H9 (cell line): ENCODE measurements at places on chromosomes 7 and 10.

DNA sequence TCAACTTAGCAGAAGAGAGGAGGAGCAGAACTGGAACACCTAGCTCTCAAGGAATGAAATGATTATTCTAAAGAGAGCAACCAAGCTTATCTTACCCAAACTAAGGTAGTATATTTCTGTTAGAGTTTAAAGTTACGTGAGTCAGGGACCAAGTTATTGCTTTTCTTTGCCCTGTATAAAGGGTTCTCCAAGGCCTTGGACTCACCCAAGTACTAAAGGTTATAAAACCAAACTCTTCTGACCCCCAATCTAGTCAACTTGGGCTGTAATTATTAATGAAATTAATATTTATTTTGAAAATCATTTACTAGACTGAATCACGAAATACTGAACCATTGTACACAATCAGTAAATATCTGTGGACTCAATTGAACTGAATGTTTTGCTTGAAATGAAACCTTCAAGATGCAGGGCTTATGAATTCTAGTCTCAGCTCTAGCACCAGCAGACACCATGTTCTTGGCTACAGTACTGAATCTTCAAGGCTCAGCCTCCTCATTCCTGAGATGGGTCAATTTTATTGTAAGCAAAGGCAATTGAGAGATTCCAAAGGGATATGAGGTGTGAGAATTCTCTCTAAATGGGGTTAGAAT lies 1.8 kb upstream of the CYP2C19 start:
- no peak for DNase-seq

DNA sequence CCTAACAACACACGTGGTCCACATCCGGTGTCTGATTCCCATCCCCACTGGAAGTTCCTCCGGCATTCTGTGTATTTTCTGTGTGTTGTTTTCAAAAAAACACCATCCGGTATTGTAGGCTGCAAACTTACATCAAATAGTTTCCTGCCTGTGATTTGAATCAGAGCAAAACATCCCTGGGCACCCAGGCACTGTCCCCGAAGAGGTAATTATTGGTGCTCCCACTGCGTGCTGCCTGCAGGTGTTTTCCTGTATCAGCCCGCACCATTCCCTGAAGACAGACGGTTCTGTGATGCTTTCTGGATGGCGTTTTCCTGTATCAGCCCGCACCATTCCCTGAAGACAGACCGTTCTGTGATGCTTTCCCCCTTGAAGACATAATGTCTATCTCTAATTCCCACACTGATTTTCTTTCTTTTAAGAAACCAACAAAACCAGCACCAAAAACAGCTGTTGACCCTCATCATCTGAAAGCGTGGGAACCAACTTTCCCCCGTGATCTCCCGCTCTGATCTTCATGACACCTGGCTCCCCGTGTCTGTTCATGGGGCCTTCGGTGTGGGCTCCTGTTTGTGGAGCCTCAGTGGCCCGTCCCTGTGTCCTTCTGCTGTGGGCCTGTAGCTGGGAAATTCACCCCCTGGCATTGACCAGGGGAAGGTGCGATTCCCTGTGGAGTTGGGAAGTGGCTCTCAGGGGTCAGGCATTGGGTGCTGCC lies 205.3 kb downstream of the ADARB2 start:
- DNase-seq, result no peak

GRCh38 chr10:63977329-63977923 lies 456.2 kb downstream of the REEP3 start:
- DNase-seq, result peak; percentile 63

DNA sequence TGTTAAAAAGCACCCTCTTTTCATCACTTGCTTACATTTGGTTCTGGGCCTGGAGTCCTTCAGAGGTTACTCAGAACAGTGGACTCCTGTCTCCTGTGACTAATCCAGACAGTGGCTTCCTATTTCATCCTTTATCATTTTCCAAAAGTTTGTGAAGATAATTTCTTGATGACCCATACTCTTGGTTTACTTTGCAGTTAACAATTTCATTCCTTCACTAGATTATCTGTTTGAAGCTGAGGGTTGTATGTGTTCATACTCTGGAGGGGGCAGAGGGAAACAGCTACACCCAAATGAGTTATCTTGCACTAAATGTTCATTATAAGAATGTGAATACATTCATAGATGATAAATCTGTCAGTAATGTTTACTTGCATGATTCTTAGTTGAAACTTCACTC lies 124.7 kb downstream of the ZNF248 start:
- no peak for DNase-seq

- no peak for DNase-seq
Observed at GRCh38 chr7:77765906-77766800, 32.1 kb downstream of the TMEM60 start.

DNA sequence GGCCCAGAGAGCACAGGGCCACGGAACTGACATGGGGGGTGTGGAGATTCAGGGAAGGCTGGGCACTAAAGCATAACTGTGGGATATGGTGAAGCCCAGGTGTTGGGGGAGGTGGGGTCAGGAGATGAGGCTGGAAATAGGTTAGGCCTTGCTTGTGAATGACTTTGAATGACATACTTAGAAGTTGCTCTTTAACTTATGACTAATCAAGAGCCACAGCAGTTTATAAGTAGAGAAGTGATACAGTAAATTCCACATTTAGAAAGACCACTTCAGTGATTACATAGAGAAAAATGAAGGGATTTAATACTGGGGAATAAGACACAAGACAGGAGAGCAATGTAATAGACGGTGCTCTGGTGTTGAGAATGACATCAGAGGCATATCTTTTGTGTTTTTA lies 120.8 kb upstream of the SEC61G start:
- no peak for DNase-seq

DNA sequence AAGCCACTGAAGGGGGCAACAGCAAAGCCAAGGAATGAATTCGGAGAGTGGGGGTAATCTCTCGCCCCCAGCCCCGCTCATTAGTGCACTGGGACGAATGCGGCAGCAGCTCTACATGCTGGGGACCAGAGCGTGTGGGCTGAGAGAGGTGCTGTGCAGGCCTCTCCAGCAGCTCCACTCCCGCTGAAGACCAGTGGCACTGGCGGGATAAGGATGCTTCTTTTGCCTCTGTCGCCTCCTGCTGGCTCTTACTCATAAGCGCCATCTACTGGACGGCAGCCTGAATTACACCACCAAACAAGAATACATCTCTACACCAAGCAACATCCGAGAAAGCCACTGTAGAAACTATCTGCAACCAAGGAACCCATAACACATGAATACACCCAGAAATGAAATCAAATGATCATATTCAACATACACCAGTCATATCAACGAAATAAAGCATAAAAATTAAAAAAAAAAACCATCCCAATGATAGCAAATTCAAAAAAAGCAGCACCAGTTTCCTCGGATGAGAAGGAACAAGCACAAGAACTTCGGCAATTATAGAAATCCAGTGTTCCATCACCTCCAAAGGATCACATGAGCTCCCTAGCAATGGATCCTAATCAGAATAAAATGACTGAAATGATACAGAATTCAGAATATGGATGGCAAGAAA lies 79.0 kb upstream of the TMEM168 start:
- DNase-seq, result peak; percentile 82

- no peak for DNase-seq
Observed at GRCh38 chr10:99444383-99445045, 14.1 kb upstream of the GOT1 start.

DNA sequence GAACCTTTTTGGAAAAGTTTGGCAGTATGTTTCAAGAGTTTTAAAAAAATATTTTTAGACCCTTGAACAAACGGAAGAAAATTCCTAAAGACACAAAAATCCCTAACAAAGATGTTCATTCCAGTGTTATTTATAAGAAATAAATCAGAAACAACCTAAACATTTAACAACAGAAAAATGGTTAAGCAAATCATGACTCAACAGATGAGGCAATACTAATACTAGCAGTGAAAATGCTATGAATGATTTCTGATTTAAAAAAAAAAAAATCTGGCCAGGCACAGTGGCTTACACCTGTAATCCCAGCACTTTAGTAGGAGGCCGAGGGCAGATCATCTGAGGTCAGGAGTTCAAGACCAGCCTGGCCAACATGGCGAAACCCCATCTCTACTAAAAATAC lies 61.0 kb downstream of the ARHGAP12 start:
- DNase-seq, result no peak

DNA sequence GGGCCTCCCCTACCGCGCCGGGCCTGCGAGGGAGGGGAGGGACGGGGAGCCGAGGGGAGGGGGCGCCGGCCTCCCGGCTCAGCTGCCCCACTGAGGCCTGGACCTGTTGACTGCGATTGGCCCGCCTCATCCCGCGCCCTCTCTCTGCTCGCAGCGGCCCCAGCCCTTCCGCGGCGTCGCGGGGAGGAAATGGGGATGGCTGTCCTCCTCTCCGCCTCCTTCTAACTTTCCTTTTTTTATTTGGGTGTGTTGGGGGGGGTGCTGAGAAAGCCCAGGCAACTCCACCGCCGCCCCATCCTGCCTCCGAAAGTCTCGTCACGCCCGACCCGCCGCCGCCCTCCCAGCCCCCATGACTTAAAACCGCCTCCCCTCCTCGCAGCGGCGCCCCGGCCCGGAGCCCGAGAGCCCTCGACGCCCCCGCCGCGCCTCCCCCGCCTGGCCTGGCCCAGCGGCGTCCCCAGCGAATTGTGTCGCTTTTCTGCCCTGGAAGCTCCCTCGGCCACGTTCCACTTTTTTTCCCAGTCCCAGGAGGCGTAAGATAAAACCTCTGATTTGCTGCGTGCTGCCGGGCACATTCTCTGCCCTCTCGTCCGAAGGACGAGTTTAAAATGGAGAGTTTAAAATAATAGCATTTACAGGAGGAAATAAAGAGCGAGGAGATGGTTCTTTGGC lies 842 bp upstream of the SKIDA1 start:
- DNase-seq, result peak; percentile 80

- DNase-seq, result peak; percentile 43
Observed at GRCh38 chr10:113557903-113558321, 5.1 kb downstream of the HABP2 start.

GRCh38 chr7:42502022-42502421 lies 265.0 kb upstream of the GLI3 start:
- DNase-seq, result no peak

- no peak for DNase-seq
Observed at GRCh38 chr10:106911096-106911495, 253.4 kb downstream of the SORCS1 start.

- DNase-seq, result no peak
Observed at GRCh38 chr10:34599026-34599795, 215.9 kb downstream of the PARD3 start.

- DNase-seq, result peak; percentile 5
Observed at GRCh38 chr7:44048031-44048795, 3.7 kb downstream of the DBNL start.

- DNase-seq, result peak; percentile 63
Observed at GRCh38 chr10:53786236-53786900, 1013.8 kb upstream of the MBL2 start.
